ENCODE measurements at places on chromosomes 11 and 22.
A peak's percentile ranks its signal among the peaks of the same experiment; 100 is the strongest.

DNA sequence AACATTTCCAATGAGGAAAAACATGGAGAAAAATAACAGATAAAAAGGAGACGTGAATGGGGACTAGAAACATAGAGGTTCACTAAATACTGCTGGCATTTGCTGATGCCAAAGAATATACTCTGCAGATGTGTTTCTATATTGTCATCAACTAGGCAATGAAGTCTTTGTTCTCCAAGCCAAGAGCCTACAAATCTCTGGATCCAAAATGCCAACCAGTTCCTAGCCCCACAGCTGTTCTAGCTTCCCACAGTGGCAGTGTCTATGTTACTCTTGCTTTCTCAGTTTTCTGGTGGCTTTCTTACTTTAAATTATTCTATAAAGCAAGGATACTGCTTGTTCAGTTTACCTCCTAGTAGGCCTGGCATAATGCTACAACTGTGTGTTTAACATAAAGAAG is 977.9 kb upstream of the CCDC90B start:
- DNase-seq: no peak

GRCh38 chr11:24509114-24509513 is 12.3 kb downstream of the LUZP2 start:
- no peak for DNase-seq

GRCh38 chr11:115912484-115912945 is 408.3 kb upstream of the CADM1 start:
- DNase-seq: no peak

DNA sequence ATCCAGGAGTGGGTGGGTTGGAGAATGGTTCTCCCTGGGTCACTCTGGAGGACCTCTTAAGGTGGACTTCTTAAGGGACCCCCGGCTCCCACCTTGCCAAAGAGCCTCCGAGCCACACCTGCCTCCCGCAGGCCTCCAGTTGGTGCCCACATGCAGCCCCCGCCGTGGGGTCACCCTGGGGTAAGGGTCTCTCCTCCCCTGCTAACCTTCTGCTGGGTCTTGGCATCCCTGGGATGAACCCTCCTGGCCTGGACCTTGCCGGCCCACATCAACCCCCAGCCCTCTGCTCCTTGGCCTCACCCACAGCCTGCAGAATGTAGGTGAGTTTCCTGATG is 12.5 kb upstream of the MUC6 start:
- no peak for DNase-seq

DNA sequence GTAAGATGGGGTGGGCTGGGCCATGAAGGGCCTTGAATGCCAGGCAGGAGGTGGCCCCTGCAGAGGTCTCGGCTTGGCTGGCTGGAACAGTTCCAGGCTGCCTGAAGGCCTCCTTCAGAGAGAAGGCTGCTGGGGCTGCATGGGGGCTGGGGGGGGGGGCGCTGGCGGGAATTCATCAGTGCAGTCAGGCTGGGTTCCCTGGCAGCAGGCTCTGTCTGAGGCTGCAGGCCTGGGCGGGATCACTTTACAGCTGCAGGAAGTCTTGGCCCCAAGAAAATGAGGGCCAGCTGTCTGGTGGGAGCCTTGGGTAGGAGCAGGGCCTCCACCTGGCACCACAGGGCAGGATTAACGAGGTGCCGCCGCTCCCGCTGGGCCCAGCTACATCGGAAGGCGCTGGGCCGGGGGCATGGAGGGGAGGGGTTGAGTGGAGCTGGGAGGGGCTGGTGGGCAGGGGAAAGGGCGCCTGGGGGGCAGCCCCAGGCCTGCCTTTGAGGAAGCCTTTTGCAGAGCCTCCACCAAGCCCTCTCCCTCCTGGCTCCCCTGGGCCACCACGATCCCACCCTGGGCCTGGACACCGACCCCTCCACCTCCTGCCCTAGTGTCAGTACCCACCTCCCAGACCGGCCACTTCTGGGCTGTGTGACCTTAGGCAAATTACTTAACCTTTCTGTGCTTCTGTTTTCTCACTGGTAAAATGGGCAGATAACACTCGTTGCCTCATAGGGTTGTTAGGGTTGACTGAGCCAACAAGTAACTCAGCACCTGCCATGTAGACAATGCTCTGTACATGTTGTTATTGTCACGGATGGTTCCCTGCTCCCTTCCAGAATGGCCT is 31.0 kb upstream of the HMOX1 start:
- DNase-seq: no peak

GRCh38 chr11:95248666-95249467 is 17.9 kb upstream of the SESN3 start:
- DNase-seq: no peak

GRCh38 chr11:14342906-14343305 is 16.1 kb downstream of the RRAS2 start:
- no peak for DNase-seq

GRCh38 chr11:79174045-79175008 is 266.5 kb downstream of the TENM4 start:
- no peak for DNase-seq

DNA sequence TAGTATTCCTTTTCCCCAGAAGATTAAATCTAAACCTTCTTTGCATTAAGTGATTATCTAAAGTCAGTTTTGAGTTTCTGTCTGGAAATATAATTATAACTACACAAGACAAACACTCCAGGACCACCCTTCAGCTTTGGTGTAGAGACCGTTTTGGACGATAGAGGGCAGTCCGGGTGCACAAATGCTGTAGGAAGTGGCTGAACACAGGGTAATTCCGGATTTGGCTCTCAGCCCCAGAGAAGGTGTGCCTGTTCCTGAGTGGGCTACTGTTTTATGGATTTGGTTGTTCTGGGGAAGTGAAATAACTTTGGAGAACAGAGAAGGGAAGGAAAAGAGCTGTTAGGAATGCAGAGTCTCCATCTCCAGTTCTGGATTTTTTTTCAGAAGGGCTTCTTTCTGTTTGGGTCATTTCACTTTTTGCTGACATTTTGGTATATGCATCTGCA is 14.8 kb downstream of the EXT2 start:
- DNase-seq: peak; percentile 18

DNA sequence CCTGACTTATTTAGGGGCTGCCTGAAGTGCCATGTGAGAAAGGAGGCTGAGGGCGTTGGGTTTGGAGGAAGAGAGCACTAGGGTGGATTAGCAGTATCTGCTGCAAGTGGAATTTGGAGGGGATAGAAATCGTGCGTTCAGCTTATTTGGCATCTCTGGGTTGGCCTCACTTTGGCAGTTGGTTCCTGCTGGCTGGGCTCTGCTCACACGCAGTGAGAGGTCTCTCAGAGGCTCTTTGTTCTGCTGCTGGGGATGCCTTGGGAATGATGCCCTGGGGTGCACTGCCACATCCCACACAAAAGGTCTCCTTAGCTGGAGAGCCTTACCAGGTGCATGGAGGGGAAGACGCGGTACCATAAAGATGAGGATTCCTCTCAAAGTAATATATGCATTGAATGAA is 17.7 kb upstream of the MICAL2 start:
- DNase-seq: no peak
